Panc1 (cell line): ENCODE measurements at places on chromosomes 2 and 18. TPM values are rescaled to one million over a fixed set of nuclear protein-coding genes. Genes with fewer than 3 reads are reported as not detected.

The RNF125 gene
- total RNA-seq: 0.57 TPM

The RUFY4 gene
- total RNA-seq: not detected

The DYNAP gene
- not detected for total RNA-seq

The CNDP1 gene
- total RNA-seq: not detected

The ADCY3 gene
- 34.1 TPM for total RNA-seq

The GPAT2 gene
- not detected for total RNA-seq

The CRACDL gene
- total RNA-seq: 2.4 TPM

The RNF181 gene
- total RNA-seq: 156 TPM

The FBXO41 gene
- 6.5 TPM for total RNA-seq

The ZNF396 gene
- 2.8 TPM for total RNA-seq

The L3MBTL4 gene
- total RNA-seq: 0.87 TPM

The ASAP2 gene
- 107 TPM for total RNA-seq

The COL5A2 gene
- 144 TPM for total RNA-seq

The CNOT9 gene
- total RNA-seq: 73.0 TPM

The IGFBP2 gene
- 54.8 TPM for total RNA-seq

The TUBA4B gene
- not detected for total RNA-seq

The FEV gene
- not detected for total RNA-seq

The B3GNT7 gene
- total RNA-seq: 83.3 TPM

The CYP26B1 gene
- 12.3 TPM for total RNA-seq

The ANXA4 gene
- 183 TPM for total RNA-seq

The COL4A3 gene
- total RNA-seq: 0.18 TPM

The ABHD1 gene
- 0.46 TPM for total RNA-seq

The CFAP210 gene
- total RNA-seq: 0.23 TPM

The SAG gene
- not detected for total RNA-seq

The ACMSD gene
- not detected for total RNA-seq

The PLA2R1 gene
- total RNA-seq: 5.7 TPM

The UGT1A3 gene
- not detected for total RNA-seq

The CPLX4 gene
- not detected for total RNA-seq

The KHK gene
- total RNA-seq: 1.5 TPM

The C2orf66 gene
- 0.33 TPM for total RNA-seq

The NPAS2 gene
- 72.8 TPM for total RNA-seq

The MC2R gene
- total RNA-seq: 0.05 TPM

The GREB1 gene
- 0.90 TPM for total RNA-seq

The CHRNG gene
- total RNA-seq: not detected

The PER2 gene
- 9.9 TPM for total RNA-seq
